CD4-positive, alpha-beta T cell treated with Interleukin-2 at 100 ng/mL for 4 hours (primary cell): ENCODE measurements at places on chromosomes 2 and 18.
A peak's percentile ranks its signal among the peaks of the same experiment; 100 is the strongest.

DNA sequence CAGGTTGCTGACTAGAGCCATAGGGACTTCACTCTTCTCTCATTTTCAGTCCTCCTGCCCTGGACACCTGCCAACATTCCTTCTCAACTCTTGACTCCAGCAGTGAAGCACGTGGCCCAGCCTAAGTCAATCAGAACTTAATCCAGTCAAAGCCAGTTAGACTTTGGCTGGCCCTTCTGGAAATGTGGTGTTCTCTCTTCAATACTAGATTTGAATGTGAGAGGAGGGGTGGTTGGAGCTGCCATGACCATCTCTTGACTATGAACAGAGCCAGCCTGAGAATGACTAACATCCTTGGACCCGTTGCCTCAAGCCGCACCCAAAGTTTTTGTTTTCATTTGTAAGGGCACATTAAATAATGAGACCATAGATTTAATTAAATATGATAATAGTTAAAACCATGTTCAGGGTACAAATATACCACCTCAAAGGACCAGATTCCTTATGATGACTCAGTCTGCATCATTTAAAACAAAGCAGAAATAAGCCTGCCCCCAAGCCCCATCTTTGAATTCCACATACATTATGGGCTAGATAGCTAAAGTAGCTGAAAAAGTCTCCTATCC is 49.7 kb upstream of the RASGRP3 start:
- no peak for DNase-seq

DNA sequence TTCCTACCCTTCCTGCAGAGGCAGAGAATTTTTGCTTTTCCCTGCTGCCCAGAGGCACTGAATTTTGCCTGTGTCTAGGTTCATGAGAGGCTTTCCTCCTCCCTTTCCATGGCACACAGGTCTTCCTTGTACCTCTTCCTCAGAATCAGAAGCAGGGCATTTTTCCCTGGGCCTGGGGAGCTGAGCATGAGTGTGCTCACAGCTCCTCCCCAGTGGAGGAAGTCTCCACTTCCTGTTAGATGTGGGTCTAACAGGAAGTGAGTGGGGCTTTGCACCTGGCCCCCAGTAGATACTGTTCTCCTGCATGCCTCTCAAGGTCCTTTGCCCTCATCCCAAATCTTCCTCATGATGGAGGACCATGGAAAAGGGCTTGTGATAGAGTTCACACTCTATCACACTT is 297.2 kb upstream of the FIGN start:
- no peak for DNase-seq

- peak; percentile 2 for DNase-seq
These were observed 634 bp downstream of the SPATS2L start for GRCh38 chr2:200306931-200307723.

DNA sequence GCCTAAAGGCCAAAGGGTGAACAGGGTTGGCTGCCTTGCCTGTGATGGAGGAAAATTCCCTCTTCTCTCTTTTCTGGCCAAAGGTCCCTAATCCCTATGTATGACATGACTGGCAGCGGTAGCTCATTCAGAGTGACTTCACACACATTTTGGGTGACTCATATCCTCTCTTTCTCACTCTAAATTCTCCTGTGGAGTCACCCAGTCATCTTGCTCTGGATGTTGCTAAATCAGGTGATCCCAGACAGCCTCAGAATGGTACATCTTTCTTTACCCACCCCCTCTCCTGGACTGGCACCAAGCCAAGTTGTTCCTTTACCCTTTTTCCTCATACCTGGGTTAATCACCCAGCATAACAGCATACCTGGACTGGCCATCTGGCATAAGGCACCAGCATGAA is 77.2 kb downstream of the NEURL3 start:
- DNase-seq = no peak
